ENCODE measurements at places on chromosomes 13 and 19.
A peak's percentile ranks its signal among the peaks of the same experiment; 100 is the strongest.

GRCh38 chr19:30649934-30650614 lies 277.9 kb downstream of the ZNF536 start:
- DNase-seq = peak; percentile 95

- DNase-seq = no peak
Observed at GRCh38 chr13:46202188-46202795, 9.4 kb upstream of the LRRC63 start.

GRCh38 chr13:78298657-78299056 lies 304.7 kb downstream of the POU4F1 start:
- DNase-seq = no peak

DNA sequence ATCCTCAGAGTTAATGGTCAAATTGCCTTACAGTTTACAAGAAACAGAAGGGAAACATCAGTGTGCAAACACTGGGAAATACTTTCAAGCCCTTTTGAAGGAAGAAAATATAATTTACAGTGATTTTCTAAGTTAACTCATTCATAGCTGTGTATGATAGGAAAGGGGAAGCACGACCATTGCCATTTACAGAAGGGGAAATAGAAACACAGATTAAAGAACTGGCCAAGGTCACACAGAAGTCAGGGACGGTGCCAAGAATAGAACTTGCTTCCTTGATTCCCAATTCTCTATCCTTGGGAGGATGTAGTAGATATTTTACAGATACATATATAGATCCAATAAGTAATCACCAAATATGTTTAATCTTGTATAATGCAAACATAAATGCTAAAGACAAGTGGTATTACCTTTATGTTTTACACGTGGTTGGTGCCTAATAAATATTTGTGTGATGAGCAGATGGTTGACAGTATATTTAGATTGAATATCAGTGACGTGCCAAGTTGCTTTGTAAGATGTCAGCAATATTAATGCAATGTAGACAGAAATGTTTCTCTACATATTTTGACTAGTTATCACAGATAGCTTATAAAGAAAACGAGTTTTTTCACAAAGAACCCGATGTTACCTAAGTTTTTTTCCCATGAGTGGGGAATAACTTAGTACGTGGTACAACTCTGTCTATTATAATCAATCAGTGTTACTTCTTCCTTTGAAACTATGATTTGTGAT lies 73.1 kb downstream of the FLT1 start:
- DNase-seq = no peak

DNA sequence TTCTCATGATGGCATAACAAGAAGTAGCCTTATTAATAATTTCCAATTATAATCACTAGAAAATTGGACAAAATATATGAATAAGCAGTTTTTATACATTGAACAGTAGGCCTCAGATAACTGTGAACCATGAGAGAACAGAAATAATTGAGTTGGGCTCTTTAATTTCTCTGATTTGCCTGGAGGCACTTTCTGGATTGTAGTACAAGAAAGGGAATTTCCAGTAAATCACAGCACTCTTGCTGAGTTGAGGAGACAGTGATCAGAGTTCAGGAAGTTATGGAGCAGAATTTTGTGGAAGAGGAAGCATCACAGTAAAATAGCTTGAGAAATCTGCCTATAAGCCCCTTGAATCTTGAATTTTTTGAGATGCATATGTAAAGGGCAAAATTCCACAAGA lies 216.2 kb downstream of the MAB21L1 start:
- peak; percentile 7 for DNase-seq

- DNase-seq = no peak
Observed at GRCh38 chr13:49234741-49235140, 13.0 kb upstream of the CDADC1 start.

DNA sequence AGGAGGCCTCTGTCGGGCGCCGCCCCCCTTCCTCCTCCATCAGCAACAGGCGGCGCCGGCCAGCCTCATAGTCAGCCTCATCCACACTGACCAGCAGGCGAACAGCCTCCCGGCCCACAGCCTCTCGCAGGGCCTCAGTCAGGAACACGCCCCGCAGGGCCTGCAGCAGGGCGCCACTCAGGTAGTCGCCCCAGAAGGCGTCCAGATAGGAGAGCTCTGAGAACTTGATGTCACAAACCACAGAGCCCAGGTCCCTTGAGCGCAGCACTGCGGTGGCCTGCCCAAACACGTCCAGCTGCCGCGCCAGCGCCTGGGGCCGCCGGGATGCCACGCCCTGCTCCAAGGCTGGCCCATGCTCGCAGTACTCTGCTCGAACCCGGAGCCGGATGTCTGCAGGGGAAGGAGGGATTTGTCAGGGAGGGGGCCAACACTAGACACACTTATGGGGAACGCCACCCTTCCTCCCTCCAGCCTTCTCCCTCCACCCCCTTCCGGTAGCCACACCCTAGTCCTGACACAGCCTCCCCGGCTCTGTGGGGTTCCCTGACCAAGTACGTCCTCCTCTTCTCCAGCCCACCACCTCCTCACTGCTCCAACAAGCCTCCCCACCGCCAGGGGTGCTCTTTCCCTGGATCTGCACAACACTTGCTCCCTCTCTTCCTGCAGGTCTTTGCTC lies 17.9 kb downstream of the DEDD2 start:
- DNase-seq = no peak

GRCh38 chr19:32869966-32870573 lies 503 bp upstream of the SLC7A9 start:
- no peak for DNase-seq

GRCh38 chr19:47104680-47105079 lies 8.9 kb downstream of the ZC3H4 start:
- DNase-seq = no peak

GRCh38 chr19:24054044-24054935 lies 32.7 kb upstream of the ZNF254 start:
- DNase-seq = no peak

DNA sequence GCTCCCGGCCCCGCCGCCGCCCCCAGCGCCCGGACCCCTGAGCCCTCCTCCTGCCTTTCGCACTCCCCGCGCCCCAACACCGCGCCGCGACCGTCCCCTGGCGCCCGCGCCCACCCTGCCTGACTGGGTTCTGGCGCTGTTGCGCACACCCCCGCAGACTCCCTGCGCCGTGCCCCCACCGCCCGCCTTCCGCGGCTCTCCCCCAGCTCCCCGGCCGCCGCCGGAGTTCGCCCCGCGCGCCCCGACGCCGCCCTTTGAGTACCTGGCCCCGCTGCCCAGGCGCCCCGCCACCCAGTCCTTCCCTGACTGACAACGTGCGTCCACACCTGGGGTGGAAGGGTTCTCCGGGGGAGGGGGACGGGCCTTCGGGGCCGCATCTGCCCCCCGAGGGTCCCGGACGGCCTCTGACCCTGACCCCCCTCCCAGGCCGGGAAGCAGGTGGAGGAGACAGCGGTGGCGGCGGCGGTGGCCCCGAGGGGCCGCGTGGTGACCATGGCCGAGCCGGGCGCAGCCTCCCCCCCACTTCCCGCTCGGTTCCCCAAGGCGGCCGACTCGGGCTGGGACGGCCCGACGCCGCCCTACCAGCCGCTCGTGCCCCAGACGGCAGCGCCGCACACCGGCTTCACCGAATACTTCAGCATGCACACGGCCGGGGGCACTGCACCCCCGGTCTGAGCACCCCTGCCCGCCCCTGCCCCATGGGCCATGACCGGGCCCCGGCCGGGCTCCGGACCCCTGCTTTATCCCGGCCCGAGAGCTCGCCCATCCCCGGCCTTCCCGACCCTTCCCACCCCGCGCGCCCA lies 1.4 kb upstream of the MEGF8 start:
- DNase-seq = peak; percentile 29

GRCh38 chr13:41582027-41582463 lies 124.7 kb downstream of the RGCC start:
- DNase-seq = no peak

DNA sequence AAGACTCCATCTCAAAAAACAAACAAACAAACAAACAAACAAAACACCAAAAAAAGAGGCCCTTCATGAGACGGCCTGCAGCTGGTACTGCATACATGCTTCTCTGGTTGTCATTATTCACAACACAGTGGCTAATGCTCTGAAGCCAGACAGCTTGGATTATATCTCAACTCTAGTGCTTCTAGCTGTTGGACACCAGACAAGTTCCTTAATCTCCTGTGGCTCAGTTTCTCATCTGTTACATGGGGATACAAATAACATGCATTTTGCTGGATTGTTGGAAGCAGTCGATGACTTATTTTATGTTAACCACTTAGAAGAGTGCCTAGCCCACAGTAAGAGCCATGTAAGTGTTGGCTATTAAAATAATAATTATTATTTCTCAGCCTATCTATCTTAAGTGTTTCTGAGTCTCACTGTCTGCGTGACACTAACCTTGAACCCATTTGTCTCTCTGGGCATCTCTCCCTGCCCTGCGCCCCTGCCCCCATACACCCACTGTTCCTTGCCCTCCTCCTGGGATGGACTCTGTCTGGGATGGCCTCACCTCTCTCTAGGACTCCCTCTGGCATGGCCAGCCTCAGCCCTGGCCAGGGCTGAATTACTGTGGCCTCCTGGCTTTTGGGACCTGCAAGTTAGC lies 3.1 kb upstream of the JUNB start:
- peak; percentile 47 for DNase-seq

GRCh38 chr13:101303521-101303920 lies 112.8 kb downstream of the NALCN start:
- DNase-seq = no peak

- DNase-seq = no peak
Observed at GRCh38 chr19:15136234-15136954, 29.2 kb downstream of the SYDE1 start.

DNA sequence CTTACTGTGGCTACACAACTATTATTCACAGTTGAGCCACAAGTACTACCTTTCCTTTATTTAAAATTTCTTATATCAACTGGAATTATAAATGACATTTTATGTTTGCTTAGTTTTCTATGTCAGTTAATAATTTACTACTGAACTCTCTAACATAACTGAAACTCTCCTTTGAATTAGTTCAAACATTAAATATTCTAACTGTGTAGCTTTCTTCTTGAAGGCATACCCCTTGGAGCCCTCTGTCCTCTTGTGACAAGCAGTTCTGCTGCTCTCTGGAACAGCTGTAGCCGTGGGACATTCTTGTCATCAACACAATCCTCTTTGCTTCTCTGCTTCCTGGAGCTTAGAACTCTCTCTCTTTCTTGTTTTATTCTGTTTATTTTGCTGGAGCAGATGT lies 244.8 kb downstream of the NHLRC3 start:
- no peak for DNase-seq

DNA sequence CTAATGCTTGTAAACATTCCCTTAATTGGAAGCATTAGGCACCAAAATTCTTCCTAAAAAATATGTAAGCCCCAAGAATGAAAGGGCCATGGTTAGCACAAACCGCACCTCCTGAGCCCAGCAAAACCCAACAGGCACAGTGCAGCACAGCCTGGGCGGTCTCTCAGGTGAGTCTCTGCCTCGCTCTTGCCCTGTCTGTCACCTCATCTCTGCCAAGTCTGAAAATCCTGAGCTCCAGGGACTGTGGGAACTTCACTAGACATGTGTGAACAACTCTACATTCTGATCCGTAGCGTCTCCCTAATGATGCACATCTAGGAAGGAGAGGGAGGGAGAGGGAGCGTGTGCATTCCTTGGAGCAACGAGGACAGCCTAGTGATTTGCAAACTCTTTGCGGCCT lies 88.8 kb upstream of the GJB6 start:
- peak; percentile 24 for DNase-seq

DNA sequence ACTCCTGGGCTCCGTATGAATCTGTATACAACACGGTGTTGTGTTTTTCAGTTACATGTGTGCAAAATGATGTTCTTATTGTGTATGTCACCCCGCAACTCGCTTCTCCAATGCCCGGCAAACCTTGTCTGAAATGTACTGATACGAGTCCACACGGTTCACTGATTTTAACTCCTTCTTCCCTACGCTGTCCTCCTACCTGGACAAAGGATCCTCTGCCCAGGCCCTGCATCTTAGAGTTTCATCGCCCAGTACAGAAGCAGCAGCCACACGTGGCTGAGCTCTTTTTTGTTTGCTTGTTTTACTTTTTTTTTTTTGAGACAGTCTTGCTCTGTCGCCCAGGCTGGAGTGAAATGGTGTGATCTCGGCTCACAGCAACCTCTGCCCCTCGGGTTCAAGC lies 28.9 kb downstream of the ZFR2 start:
- no peak for DNase-seq

DNA sequence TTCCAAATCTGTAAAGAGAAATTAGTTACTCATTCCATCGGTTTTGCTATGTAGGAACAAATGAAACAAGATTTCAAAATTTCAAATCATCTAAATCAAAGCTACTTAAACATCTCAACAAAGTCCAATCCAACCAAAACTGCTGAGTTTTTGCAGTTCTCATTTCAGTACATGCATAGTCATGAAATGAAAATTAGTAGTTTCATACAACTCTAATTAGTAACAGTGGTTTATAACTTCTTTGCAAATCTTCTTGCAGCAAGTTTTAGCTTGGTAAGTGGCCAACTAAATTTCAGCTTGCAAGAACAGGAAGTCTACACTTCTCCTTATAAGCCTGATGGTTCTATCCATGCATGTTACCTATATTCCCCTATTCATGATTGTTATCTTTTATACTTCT lies 75.6 kb downstream of the SPRY2 start:
- DNase-seq = no peak

GRCh38 chr19:41436674-41436951 lies 3.1 kb downstream of the DMAC2 start:
- no peak for DNase-seq

- no peak for DNase-seq
Observed at GRCh38 chr13:96650301-96650886, 343.9 kb downstream of the OXGR1 start.

DNA sequence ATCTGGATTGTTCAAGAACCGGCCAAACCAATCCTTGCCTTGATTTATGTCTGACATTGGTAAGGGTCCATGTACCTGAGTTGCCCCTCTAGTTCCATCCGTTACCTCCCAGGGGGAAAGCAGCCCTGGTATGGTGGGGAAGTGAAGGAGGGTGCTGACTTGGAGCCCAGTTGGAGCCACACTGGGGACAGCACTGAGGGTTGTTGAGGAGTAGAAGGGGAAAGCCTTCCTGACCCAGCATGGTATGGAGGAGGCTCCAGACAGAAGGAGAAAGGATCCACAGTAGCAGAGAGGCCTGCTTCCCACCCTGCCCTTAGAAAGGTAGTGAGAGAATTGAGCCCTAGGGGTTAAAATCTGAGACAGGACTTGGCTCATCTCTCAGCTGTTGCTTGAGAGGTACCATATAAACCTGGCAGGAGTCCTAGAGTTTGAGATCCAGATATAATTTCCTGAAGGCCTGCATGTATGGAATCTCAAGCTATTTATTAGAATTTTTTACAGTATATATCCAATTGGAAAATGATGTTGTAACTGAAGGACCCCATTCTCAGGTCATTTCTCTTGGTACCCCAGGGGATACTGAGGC lies 16.7 kb upstream of the FCGBP start:
- DNase-seq = no peak

GRCh38 chr19:35225951-35226350 lies 2.6 kb downstream of the FAM187B start:
- no peak for DNase-seq

DNA sequence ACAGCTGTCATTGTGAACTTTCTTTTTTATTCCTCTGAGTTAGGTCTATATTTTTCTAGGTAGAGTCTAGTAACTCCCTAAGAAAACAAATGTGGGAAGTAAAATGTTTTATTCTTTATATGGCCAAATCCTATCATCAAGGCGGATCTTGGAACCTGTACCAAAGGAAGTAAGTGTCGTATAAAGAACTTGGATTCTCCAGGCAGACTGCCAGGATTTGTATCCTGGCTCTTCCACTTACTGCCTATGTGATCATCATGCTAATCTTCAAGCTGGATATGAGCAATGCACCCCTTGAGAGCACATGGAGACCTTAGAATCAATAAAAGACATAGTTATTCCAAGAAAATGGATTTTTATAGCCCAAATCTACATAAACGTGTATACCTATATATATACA lies 286.5 kb downstream of the PCDH17 start:
- DNase-seq = no peak

Data from eye (tissue), 1 donor.